ENCODE measurements at places on chromosomes 4 and X.

- H3K4me3 ChIP-seq, result no peak overlapping the region
- no peak overlapping the region for H3K27ac ChIP-seq
- no peaks in the 10 kb centered on the region for H3K27me3 ChIP-seq
- no peaks in the 10 kb centered on the region for H3K4me1 ChIP-seq
- no peaks in the 10 kb centered on the region for H3K36me3 ChIP-seq
These were observed 92.0 kb downstream of the TMEM144 start for GRCh38 chr4:158302076-158302866.

DNA sequence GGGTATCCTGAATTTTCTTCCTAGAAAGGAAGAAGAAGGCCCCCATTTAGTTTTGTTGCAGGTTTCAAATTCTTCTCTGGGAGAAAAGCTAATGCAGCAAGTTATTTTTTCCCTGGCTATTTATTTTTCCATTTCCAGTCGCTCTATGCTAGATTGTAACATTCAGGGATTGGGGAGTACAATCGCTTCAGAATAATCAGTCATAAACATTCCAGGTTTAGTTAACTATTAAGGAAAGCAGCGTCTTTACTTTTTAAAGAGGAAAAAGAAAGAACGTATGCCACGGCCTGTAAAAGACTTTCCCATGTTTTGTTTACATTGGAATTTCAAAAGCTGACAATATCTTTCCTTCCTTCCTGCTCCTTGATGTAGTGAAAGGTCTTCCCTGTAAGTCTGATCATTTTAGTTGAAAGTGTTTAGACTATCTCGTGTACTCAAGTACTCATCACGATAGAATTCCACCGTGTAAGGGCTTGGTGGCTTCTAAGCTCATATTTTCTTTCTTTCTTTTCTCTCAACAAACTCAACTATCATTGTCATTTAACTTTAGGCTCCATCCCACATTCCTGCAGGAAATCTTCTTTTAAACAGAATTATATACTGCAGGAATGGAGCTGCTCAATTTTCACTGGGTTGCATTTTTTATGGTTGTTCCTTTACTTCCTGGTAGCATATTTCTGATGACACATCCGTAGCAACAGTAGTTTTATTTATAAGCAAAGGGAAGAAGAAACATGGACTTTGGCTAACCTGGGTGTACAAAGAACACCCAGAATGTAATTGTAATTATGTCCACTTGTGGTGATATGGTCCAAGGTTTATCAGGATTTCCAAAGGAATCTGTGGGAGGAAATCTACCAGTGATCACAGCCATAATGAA, 213.1 kb upstream of the FAT1 start:
- no peaks in the 10 kb centered on the region for H3K27me3 ChIP-seq
- no peak for DNase-seq
- H3K4me1 ChIP-seq, result no peaks in the 10 kb centered on the region
- H3K36me3 ChIP-seq, result no peaks in the 10 kb centered on the region
- H3K27ac ChIP-seq, result no peak overlapping the region
- no peak overlapping the region for H3K4me3 ChIP-seq

GRCh38 chrX:10085223-10085622, 71.6 kb upstream of the CLCN4 start:
- DNase-seq, result no peak
- H3K36me3 ChIP-seq, result no peaks in the 10 kb centered on the region
- peaks cover 8% of the 10 kb centered on the region for H3K4me1 ChIP-seq
- no peaks in the 10 kb centered on the region for H3K27me3 ChIP-seq
- H3K4me3 ChIP-seq, result no peak overlapping the region

DNA sequence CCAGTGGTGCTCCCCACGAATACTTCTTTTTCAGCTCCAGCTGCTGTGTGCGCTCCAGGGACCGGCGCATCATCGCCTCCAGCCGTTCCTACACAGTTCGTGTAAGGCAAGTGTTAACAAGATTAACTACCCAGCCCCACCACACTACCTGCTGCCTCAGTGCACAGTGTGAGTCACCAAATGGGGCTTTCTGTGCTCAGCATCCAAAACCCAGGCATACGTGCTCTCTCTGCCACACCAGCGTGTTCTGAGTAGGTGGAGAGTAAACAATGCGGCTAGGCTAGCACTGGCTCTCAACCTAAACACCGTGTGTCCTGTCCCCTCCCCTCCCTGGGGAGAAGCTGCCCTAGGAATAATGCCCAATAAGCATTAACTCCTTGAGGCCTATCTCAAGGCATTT, 60.0 kb downstream of the MAP7D2 start:
- H3K36me3 ChIP-seq, result no peaks in the 10 kb centered on the region
- H3K4me1 ChIP-seq, result no peaks in the 10 kb centered on the region
- no peaks in the 10 kb centered on the region for H3K27me3 ChIP-seq
- no peak for DNase-seq
- no peak overlapping the region for H3K27ac ChIP-seq
- H3K4me3 ChIP-seq, result no peak overlapping the region

DNA sequence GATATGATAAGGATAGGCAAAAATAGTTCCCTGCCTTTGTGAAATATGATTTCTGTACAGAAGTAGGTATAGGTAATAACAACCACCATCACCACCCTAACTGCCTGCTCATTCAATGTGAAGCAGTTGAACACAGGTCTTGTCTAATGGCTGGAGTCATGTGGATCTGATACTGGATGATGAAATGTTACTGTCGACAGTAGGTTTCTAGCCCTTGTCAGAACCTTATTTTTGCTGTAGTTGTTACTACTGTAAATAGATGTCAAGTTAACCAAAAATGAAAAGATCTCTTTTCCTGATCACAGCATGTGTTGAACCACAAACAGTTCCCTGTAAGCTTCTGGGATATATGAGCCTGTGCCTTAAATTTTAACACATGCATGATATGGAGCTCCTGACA, 142.9 kb downstream of the FRAS1 start:
- no peaks in the 10 kb centered on the region for H3K4me1 ChIP-seq
- no peak overlapping the region for H3K27ac ChIP-seq
- H3K36me3 ChIP-seq, result no peaks in the 10 kb centered on the region
- no peaks in the 10 kb centered on the region for H3K27me3 ChIP-seq
- no peak overlapping the region for H3K4me3 ChIP-seq

DNA sequence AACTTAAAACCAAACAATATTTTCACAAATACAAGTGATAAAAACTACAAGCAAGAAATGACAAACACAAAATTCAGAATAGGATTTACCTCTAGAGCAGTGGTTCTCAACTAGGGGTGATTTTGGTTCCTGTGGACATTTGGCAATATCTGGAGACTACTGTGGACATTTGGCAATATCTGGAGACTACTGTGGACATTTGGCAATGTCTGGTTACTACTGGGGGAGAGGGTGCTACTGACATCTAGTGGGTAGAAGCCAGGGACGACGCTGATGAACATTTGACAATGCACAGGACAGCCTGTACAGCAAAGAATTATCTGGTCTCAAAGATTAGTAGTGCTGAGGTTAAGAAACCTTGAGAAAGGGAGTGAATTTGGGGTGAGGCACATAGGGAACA, 169.8 kb downstream of the CLCN4 start:
- H3K4me1 ChIP-seq, result no peaks in the 10 kb centered on the region
- no peak overlapping the region for H3K27ac ChIP-seq
- H3K4me3 ChIP-seq, result no peak overlapping the region
- H3K36me3 ChIP-seq, result no peaks in the 10 kb centered on the region
- no peak for DNase-seq
